Sigmoid colon (tissue), 7 donors: ENCODE measurements at places on chromosomes 2 and 18. TPM values are rescaled to one million over a fixed set of nuclear protein-coding genes. Genes with fewer than 3 reads are reported as not detected.
A peak's percentile ranks its signal among the peaks of the same experiment; 100 is the strongest.

- DNase-seq = no peak
- H3K27ac ChIP-seq = peak overlapping the region; percentile 57
- H3K4me3 ChIP-seq = no peak overlapping the region
- H3K4me1 ChIP-seq = peaks cover 6% of the 10 kb centered on the region
Observed at GRCh38 chr2:24856791-24857211, 63.2 kb downstream of the ADCY3 start.

GRCh38 chr2:240993446-240994170, 4.8 kb upstream of the SNED1 start:
- H3K36me3 ChIP-seq = no peaks in the 10 kb centered on the region
- no peak overlapping the region for H3K27ac ChIP-seq
- peaks cover 20% of the 10 kb centered on the region for H3K4me1 ChIP-seq
- DNase-seq = peak; percentile 61
- H3K4me3 ChIP-seq = no peak overlapping the region
- H3K27me3 ChIP-seq = no peaks in the 10 kb centered on the region

SLC38A11 gene
- 0.83 TPM for total RNA-seq

GRCh38 chr2:95349568-95350322, 52.6 kb downstream of the KCNIP3 start:
- H3K27ac ChIP-seq = no peak overlapping the region
- H3K4me3 ChIP-seq = no peak overlapping the region
- DNase-seq = peak; percentile 44
- H3K36me3 ChIP-seq = no peaks in the 10 kb centered on the region
- peaks cover 24% of the 10 kb centered on the region for H3K4me1 ChIP-seq

GRCh38 chr2:1082456-1083205, 132.0 kb downstream of the SNTG2 start:
- no peaks in the 10 kb centered on the region for H3K27me3 ChIP-seq
- H3K36me3 ChIP-seq = no peaks in the 10 kb centered on the region
- H3K27ac ChIP-seq = no peak overlapping the region
- H3K4me1 ChIP-seq = no peaks in the 10 kb centered on the region
